Gastroesophageal sphincter (tissue), 4 donors: ENCODE measurements at places on chromosomes 3 and 15. TPM values are rescaled to one million over a fixed set of nuclear protein-coding genes. Genes with fewer than 3 reads are reported as not detected.
A peak's percentile ranks its signal among the peaks of the same experiment; 100 is the strongest.

DNA sequence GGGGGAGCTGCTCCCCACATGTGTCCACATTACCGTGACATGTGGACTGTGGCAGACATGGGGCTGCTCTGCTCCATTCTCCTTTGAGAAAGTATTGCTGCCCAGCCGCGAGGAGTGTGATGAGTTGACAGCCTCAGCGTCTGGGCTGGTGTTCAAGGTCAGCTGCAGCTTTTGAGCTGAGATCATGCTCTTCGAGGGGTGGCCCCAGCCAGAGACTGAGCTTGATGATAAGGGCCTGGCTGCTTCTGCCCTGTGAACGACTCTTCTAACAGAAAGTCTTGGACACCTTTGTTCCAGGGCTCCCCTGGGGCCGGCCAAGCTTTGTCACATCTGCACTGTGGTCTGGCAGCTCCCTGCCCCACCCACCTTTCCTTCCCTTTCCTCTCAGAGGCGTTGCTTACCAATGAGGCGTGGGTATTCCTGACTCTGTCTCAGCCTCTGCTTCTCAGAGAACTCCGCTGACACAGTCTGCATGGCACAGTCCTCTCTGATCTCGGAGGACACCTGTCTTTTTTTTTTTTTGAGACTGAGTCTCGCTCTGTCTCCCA is 86.6 kb downstream of the CHRD start:
- peak; percentile 51 for ATAC-seq

DNA sequence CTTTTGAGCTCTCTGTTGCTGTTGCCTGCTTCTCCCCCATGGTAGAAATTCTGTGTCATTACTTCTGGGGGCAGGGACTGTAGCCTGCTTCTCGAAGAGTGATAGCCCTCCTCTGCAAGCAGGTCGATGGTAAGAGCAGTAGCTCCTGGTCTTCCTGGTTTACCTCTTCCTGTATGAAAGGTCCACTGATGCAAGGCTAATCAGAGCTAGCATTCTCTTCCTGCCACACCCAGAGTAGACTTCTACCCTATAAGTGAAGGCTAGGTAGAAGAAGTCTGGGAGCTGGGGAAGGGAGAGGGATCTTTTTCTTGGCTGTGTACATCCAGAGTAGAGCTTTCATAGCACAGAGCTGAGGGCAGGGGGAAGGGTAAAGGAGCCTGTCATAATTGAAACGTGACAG is 357.0 kb downstream of the SQOR start:
- no peak for ATAC-seq

Gene CCDC54
- total RNA-seq: not detected

DNA sequence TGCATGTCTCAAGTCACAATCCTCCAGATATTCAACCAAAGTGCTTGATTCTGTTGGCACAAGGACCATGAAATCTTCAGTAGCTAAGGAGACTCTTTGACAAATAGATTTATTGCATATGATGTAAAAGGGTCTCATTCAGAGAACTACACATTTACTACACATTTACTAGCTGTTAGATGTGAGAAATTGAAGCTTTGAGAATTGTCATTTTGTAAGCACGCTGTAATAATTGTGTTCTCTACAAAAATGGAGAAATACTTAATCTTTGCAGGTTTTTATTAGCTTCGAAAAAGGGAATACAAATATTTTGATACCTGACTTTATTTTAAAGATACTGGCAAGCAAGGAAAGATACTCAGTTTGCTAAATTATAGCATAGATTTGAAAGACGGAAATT is 70.2 kb upstream of the CHD2 start:
- no peak for ATAC-seq

GRCh38 chr15:101177866-101178265 is 74.0 kb downstream of the CHSY1 start:
- ATAC-seq: no peak

GRCh38 chr3:50617096-50617791 is at the start of gene MAPKAPK3:
Gene MAPKAPK3, plus strand, starts transcription at chr3:50617151. Its CDS starts 415 bp downstream, at chr3:50617566.
- ATAC-seq: peak; percentile 14

GRCh38 chr3:145522893-145523651 is 637.9 kb downstream of the PLOD2 start:
- ATAC-seq: no peak
